ENCODE measurements at places on chromosomes 5 and 9.

GRCh38 chr9:113482991-113483675, 19.6 kb downstream of the RGS3 start:
- DNase-seq, result no peak

- DNase-seq, result no peak
Measured at GRCh38 chr9:90095682-90096081, 490.9 kb downstream of the GADD45G start.

DNA sequence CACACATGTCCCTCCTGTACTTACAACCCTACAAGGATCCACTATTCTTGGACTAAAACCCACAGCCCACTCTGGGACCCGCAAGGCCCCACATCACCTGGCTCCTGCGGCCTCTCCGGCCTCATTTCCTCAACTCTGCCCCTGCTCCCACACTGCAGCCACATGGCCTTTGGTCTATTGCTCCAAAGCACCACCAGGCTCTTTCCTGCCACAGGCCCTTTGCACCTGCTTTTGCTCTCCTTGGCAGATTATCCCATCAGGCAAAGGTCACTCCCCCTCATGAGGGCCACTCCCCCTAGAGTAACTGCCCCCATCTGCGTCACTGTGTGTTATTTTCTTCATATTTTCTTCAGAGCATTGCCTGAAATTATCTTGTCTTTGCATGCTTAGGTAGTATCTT, 26.1 kb upstream of the CPLX2 start:
- DNase-seq, result no peak

DNA sequence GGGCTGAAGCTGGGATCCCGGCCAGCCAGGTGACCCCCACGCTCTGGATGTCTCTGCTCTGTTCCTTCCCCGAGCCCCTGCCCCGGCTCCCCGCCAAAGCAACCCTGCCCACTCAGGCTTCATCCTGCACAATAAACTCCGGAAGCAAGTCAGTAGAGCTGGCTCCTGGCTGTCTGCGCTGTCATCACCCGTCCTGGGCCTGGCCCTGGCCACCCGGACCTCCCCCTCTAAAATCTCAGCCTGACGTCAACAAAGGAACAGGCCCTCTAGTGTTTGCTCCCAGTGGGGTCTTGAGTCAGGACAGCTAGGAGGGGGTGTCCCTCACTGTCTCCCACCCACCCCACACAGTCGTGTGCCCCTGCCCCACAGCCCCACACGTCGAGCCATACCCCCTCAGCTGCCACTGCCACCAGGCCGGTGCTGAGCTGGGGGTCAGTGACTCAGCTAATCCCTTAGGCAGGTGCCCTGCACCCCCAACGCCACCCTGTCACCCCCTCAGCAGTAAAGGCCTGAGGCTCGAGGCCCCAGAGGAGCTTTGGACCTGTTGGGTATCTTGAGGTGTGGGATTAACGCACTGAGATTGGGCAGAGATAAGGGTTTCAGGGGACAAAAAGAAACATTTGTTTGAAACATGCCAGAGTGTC, 1.1 kb upstream of the LCNL1 start:
- no peak for DNase-seq

- peak; percentile 36 for DNase-seq
Measured at GRCh38 chr5:140220032-140220697, 45.2 kb downstream of the CYSTM1 start.

DNA sequence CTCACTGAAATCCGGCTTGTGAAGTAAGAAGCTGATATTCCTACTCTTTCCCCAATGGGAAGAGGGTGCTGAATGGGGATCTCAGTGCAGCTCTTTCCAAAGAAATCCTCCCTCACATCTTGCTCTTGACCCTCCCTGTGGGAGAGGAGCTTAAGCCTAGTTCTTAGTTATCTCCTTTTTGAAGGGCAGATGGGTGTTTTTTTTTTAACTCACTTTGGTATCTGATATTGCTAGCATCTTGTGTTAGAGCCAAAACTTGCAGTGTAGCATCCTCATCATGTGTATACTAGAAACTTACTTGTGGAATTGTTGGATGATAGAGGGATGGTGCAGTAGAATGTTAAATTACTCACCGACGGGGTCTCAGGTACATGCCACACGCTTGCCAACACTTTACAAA, 90.2 kb downstream of the F2RL2 start:
- DNase-seq, result no peak

GRCh38 chr9:126631254-126631653, 17.5 kb downstream of the LMX1B start:
- no peak for DNase-seq

GRCh38 chr5:123450640-123451039, 27.4 kb upstream of the CEP120 start:
- no peak for DNase-seq

DNA sequence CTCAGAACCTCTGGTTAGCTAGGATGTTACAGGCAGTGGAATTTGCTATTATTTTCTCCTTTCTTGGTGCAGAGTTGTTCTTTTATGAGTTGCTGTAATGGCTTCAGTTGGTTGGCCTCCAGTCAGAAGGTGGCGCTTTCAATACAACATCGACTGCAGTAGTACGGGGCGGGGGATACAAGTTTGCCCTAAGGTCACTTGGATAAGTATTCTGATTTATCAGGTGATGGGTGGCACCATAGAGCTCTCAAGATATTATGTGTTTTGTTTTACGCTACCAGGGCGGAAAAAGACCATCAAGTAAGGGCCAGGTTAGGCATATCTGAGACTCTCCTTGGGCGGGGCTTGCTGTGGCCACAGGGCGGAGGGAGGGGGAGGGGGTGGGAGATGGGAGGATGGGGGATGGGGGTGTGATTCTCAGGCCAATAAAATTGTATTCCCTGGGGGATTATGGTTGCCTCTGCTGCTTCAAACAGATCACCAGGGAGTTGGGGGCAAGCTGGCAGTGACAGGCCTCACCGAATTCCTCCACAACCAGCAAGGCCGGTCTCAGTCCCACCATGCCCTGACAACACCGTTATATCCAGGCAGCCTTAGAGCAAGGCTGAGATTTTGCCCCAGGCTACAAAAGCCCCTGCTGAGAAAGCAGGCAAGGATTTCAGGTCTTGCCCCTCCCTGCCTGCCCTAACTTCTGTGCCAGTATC, 15.9 kb upstream of the RNF38 start:
- no peak for DNase-seq

DNA sequence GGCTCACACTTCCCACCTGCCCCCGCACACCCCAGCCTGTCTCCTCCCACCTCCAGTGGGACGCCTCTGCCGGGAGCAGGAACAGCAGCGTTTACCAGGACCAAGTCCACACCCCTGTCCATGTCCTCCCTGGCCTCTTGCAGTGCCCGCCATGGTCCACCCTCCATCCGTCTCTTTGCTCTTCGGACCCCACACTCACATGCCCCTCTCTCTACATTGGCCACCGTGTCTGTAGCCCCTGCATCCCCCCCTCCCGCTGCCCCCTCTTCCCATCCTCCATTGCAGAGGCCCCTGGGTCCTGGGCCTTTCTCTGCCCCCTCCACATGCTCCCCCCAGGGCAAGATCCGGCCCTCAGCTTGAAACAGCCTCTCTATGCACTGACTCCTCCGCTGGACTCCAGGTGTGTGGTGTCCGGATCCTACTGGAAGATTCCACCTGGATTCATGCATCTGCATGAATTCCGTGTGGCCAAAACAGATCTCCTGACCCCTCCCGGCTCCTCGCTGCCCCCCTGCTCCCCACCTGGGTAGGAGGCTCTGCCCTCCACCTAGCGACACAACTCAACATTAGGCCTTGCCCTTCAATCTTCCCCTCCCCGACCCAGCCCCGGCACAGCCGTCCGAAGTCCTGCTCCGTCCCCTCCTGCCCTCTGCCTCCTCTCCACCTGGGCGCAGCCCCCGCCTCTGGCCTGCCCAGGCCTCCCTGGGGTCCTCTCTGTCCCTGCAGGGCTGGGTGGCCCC, 168.5 kb downstream of the OLFM1 start:
- no peak for DNase-seq

DNA sequence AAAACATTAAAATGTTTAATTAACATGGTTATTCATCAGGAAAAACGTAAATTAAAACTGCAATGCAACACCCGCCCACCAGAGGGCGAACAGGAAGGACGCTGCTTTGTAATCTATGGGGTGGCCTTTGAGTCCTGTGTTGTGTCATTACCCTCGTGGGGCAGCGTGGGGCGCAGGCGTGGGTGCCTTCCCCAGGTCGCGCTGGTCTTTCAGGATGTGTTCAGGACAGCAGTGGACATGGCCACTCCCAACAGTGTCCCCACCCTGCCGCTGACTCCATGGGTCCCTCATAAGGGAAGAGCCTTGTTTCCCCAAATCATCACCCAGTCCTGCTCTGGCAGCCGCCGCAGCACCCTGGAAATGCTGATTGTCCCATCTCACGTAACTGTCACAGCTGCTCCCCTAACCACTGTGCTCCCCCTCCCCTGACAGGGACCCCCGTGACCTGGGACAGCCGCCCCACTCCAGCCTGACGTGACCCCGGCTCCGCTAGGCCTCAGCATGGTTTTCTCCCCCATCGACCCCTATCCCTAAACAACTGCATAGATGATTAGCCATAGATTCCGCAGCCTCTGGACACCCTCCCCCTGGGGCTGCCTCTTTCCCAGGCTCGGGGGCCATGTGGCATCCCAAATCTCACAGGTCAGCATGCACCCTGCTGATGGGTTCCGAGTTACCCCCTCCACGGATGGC, 36.4 kb downstream of the GLT6D1 start:
- DNase-seq, result no peak

- DNase-seq, result no peak
Measured at GRCh38 chr9:14730461-14730898, 7.9 kb upstream of the CER1 start.

GRCh38 chr5:124963236-124963919, 216.9 kb upstream of the ZNF608 start:
- peak; percentile 71 for DNase-seq

GRCh38 chr9:20980832-20981455, 50.5 kb downstream of the HACD4 start:
- DNase-seq, result no peak

DNA sequence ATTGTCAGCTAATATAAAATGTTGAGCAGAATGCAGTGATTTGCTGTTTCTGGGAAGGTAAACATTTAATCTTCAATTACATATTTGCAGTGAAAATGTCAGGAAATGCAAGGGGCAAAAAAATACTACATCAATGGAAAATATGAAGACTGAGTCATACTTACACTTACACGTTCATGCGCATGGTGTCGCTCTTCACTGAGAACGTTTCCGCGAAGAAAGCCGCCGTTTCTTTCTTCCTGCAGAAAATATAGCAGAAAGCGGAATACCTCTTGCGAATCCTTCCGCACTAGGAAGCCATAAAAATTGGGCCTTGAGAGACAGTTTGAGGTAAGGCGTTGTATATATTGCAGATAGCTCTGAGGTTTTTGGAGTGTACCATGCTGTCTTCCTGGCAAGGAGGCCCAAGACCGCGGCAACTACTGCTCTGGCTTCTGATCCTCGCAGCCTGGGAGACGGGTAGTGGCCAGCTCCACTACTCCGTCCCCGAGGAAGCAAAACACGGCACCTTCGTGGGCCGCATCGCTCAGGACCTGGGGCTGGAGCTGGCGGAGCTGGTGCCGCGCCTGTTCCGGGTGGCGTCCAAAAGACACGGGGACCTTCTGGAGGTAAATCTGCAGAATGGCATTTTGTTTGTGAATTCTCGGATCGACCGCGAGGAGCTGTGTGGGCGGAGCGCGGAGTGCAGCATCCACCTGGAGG, at the start of gene PCDHA13:
Gene PCDHA13 (plus strand): TSS at position 236 of the 702 bp plus-strand sequence. CDS start 145 bp downstream, at position 381.
- no peak for DNase-seq

DNA sequence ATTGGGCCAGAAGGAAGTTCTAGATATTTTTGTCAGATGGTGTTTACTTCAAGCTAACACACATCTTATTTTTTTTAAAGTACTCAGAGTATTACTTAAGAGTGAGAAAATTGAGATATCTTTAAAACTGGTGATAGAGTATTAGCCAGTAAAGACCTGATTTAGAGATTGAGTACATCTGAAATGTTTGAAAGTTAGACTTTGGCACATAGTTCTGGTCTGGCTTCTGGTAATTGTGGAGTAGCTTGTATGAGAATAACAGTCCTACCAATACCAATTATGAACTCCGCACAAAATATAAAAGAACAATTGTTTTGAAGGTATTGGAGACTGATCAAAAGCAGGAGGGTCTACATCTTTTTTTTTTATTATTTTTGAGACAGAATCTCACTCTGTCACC, 44.5 kb upstream of the GLIPR2 start:
- DNase-seq, result no peak

- DNase-seq, result no peak
Measured at GRCh38 chr9:134484479-134484878, 157.1 kb upstream of the COL5A1 start.

- no peak for DNase-seq
Measured at GRCh38 chr5:73663860-73664240, 37.9 kb downstream of the ARHGEF28 start.

DNA sequence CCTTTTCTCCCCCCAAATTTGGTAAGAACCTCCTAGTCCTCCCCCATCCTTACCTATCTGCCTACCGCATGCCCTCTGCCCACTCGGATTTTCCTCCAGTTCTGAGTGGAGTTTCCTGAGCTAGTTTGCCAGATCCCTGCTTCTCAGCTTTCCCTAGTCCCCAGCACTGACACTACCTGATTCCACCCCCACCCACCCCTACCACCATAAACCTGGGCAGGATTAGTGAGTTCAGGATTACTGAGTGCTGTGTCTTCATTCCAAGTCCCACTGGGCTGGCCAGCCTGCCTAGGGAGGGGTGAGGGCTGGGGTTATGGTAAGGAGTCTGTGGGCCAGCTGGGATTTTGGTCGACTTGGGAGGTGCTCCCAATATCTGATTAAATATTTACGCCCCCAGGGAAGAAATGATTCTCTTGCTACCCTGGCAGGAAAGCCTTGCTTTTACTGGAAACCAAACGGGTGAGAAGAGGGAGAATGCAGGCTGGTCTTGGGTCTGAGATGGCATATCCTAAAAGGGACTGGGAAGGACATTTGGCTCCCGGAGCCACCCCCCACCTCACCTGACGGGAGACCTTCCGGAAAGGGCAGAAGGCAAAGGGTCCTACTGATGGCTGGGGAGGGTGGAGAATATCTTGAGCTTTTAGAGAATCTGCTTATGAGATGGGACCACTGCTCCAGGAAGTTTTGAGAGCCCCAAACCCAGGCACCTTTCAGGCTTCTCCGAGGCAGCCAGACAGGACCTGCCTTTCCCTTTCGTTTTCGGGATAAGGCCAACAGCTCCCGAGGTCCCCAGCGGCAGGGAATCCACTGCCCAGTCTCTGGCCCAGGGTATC, 3.7 kb downstream of the PITX1 start:
- DNase-seq, result no peak

DNA sequence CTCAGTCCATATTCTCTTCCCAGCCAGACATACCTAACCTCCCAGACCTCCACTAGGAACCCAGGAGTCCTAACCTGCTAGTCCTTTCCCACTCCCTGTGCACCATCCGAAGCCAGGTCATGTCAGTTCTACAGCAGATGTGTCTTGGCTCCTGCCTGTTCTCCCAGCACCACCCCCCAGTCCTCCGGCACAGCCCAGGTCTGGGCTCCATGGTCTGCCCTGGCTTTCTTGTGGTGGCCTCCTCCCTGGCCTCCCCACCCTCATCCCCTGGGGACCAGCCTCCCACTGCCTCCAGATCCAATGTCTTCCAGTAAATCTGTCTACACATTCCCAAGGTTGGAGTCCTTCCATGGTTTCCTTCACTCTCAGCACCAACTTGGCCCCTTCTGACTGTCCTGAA, 20.0 kb downstream of the KCNIP1 start:
- no peak for DNase-seq

GRCh38 chr5:171863935-171864334, 78.3 kb downstream of the SMIM23 start:
- no peak for DNase-seq

Data from NT2/D1 (cell line).